ENCODE measurements at places on chromosomes 13 and 19.

- no peak for DNase-seq
These were observed 933 bp upstream of the UQCR11 start for GRCh38 chr19:1606138-1606651.

DNA sequence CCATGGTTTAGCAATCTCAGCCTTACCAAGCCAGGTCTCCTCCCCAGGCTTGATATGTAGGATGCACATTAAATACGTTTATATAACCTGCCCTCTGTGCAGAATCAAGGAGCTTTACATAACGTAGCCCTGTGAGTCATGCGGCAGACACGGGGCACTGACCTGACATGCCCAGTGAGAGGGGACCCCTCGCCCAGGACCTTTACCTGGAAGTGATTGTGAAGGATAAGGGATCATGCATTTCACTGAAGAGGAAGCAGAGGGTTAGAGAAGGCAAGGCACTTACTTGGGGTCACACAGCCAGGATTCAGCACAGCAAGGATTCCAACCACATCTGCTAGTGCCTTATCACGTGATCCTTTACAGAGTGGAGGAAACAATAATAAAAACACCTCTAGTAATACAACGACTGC, 18.9 kb upstream of the FOSB start:
- DNase-seq = no peak

DNA sequence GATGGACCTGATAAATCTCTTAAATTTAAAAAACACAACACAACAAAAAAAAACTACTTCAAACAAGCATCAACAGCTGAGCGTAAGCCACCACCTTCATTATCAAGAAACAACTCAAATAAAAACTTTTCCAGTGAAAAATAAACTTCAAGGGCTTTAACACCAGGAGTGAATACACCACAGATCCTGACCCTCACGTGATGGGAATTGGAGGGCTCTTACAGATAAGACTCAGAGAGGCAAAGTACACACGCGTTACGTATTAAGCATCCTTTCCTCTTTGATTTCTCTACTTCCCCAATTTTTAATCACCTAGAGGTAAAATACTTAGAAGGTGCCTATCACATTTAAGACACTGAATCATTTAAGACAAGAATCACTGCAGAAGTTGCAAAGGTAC, 573 bp upstream of the STARD13 start:
- DNase-seq = no peak

GRCh38 chr19:50590191-50590590, 22.0 kb upstream of the LRRC4B start:
- no peak for DNase-seq

- no peak for DNase-seq
These were observed 418.9 kb downstream of the DIAPH3 start for GRCh38 chr13:59744747-59745391.

- no peak for DNase-seq
These were observed 47.0 kb upstream of the RAP2A start for GRCh38 chr13:97386801-97387484.

DNA sequence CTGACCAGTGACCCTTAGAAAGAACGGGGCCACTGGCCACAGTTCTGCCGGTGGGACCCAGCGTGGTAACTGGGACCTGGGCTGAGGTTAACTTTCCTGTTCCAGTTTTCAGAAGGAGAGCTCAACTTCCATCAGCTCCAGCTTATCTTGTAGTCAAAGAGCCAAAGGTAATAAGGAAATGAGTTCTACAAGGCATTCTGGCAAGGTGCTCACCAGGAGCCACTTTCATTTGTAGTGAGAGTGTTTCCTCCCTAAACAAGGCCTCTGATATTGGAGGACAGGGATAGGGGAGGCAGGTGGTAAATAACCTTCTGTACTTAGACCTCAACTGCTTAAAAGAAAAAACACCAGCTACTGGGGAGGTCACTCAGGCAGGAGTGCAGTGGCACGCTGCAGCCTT, 38.1 kb downstream of the PBX4 start:
- DNase-seq = no peak

- DNase-seq = no peak
These were observed 1782.4 kb upstream of the PCDH20 start for GRCh38 chr13:63198071-63198470.

DNA sequence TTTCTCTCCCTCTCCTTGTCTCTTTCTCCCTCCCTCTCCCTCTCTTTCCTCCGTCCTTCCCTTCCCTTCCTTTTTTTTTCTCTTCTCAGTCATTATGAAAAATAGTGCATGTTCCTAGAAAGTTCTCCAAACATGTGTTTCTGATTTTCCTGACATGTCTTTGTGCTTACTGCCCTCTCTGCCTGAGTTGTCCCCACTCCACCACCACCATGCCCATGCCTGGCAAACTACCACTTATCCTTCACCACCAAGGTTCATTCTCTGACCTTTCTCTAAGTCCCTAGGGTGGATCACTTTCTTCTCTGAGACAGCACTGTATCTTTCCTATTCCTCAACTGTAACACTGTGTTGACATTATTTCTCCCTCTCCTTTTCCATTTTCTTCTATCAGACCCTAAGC, 98.2 kb downstream of the LACC1 start:
- DNase-seq = no peak
